ENCODE measurements at places on chromosomes 6 and 20. TPM values are rescaled to one million over a fixed set of nuclear protein-coding genes. Genes with fewer than 3 reads are reported as not detected.

- DNase-seq = no peak
- H3K4me1 ChIP-seq = no peaks in the 10 kb centered on the region
- H3K36me3 ChIP-seq = no peaks in the 10 kb centered on the region
- no peaks in the 10 kb centered on the region for H3K27me3 ChIP-seq
Observed at GRCh38 chr6:139812939-139813338, 438.5 kb upstream of the CITED2 start.

DNA sequence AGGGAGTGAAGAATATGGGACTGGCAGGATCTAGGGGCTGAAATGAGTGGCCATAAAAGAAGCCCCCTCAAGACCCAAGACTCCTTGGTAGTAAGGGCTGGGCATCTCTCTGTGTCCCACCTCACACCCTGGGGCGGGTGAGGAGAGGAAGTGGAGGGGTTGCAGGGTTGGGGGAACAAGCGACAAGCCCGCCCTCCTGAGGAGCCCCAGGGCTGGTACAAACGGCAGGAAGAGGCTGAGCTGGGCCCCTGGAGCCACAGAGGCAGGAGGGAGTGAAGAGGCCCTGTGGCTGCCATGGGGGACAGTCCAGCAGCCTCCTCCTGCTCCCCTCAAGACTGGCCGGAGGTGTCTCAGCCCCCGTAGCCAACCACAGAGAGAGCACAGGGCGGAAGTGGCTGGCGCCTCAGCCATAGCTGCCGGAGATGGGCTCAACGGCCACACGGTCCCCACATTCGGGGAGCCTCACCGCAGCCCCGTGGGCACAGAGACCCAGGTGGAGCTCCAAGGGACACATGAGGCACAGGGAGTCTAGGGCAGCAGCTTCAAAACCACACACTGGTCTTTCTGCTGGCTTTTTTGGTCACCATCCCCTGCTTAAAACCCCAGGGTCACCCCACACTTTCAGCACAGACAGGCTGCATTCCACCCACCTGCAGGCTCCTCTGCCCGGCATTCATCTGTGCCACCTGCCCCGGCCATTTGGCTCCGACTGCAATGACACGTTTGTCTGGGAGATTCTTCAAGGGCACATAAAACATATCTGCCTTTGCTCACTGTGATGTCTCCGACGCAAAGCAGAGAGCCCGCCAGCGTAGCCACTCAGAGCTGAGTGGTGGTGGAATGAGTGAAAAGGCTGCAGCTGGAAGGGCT is 524 bp downstream of the C20orf203 start:
- DNase-seq = no peak
- peaks cover 4% of the 10 kb centered on the region for H3K4me1 ChIP-seq
- no peak overlapping the region for H3K4me3 ChIP-seq

Gene C6orf118
- total RNA-seq = not detected

Gene NCOA6
- 48.4 TPM for total RNA-seq

GRCh38 chr20:8647961-8648441 is 420.9 kb upstream of the PLCB4 start:
- H3K4me3 ChIP-seq = no peak overlapping the region
- H3K27ac ChIP-seq = no peak overlapping the region
- no peaks in the 10 kb centered on the region for H3K27me3 ChIP-seq
- H3K36me3 ChIP-seq = no peaks in the 10 kb centered on the region

- DNase-seq = no peak
- H3K36me3 ChIP-seq = no peaks in the 10 kb centered on the region
- H3K27me3 ChIP-seq = peaks cover 30% of the 10 kb centered on the region
- no peak overlapping the region for H3K4me3 ChIP-seq
Observed at GRCh38 chr6:155449450-155450239, 6.0 kb downstream of the NOX3 start.

DNA sequence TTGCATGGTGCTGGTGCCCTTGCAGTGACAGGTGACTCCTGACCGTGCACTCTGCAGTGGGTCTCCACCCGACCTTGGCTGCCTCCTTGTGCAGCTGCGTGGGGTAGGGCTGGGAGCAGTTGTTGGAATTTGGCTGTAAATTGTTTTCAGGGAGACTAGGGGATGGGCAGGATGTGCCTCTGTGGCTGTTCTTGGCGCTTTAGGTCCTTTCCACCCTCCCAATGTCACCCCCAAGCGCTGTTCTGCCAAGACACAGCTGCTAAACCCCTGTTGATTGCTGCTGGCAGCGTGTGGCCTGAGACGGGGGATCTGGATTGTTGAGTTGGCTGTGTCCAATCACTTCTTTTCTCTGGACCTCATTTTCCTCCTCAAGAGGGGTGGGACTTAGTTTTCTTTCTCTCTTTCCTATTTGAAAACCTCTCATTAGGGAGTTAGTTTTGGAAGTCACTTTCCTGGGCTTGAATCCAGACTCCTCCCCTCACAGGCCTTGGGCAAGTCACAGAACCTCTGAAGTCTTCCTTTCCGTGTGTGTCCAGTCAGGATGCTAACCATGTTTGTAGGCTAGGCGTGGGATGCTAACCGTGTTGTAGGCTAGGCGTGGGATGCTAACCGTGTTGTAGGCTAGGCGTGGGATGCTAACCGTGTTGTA is 8.5 kb downstream of the IGF2R start:
- no peak overlapping the region for H3K4me3 ChIP-seq
- peaks cover 72% of the 10 kb centered on the region for H3K4me1 ChIP-seq
- peak overlapping the region; percentile 27 for H3K27ac ChIP-seq
- H3K36me3 ChIP-seq = no peaks in the 10 kb centered on the region
- DNase-seq = no peak

DNA sequence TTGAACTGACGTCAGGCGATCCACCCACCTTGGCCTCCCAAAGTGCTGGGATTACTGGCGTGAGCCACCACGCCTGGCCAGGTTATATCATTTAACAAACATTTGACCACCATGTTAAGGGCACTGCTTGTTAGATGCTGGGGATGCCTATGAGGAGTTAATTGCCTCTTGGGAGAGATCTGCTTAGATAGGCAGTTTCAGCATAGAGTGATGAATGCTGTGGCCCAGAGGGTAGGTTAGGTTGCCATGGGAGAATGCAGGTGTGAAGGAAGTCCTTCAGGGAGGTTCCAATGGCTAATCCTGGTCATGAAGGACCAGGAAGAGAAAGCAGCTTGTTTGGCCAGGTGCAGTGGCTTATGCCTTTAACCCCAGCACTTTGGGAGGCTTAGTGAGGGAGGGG is 17.0 kb downstream of the PHF20 start:
- no peak for DNase-seq
- no peak overlapping the region for H3K27ac ChIP-seq
- peaks cover 18% of the 10 kb centered on the region for H3K4me1 ChIP-seq

Gene TMEM242
- 4.5 TPM for total RNA-seq

Gene GDAP1L1
- not detected for total RNA-seq

DNA sequence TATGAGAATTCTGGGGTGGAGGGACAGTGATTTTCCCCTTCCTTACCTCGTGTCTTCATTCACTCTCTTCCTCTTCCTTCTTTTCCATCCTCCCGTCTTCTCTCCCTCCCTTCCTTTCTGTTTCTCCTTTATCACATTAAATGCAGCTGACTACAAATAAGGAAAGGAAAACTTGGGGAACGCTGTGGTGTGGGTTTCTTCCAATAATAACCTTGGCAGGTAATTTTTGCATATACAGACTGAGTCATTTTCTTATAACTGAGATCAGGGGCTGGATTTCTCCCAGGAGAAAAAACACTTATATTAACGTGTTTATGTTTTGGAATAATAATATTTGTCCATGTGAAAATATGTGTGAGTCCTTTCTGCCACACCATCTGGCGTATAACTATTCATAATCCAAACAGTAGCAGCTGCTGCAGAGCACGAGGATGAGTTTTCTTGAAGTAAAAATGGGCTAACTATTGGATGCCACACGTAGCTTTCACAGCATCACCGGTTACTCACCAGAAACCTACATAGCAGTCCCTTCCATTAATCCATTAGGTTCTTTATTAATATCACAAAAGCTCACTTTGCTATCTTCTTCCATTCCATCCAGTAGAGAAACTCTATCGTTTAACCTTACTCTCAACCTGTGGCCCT is 139.2 kb upstream of the SASH1 start:
- H3K27me3 ChIP-seq = no peaks in the 10 kb centered on the region
- DNase-seq = no peak
- no peaks in the 10 kb centered on the region for H3K36me3 ChIP-seq
- H3K4me3 ChIP-seq = no peak overlapping the region

DNA sequence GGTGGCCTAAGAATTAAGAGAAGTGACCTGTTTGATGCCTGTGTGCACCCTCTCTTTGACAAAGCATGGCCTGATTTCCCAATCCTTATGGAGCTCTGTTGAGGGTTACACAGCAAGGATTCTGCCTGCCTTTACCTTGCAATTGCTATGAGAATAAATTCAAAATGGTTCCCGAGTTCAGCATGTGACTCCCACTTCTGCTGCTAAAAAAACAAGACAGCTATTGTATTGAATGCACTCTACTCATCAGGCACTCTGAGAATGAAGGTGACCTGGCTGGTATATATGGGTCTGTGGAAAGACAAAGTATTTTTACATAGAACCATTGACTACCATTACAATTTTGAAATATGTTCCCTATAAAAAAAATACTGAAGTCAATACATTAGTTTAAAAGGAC is 190.3 kb downstream of the ATXN1 start:
- DNase-seq = no peak
- no peak overlapping the region for H3K4me3 ChIP-seq
- no peaks in the 10 kb centered on the region for H3K27me3 ChIP-seq

Gene FAM110A
- total RNA-seq = 30.1 TPM

- H3K27me3 ChIP-seq = peaks cover 9% of the 10 kb centered on the region
- H3K27ac ChIP-seq = no peak overlapping the region
- peaks cover 5% of the 10 kb centered on the region for H3K4me1 ChIP-seq
- no peak overlapping the region for H3K4me3 ChIP-seq
- H3K36me3 ChIP-seq = no peaks in the 10 kb centered on the region
- no peak for DNase-seq
Observed at GRCh38 chr20:32632461-32633354, 41.0 kb downstream of the C20orf203 start.

Measured in suprapubic skin (tissue), 4 donors.